NCI-H1694 (cell line): ENCODE measurements at places on chromosomes 7 and 10.

DNA sequence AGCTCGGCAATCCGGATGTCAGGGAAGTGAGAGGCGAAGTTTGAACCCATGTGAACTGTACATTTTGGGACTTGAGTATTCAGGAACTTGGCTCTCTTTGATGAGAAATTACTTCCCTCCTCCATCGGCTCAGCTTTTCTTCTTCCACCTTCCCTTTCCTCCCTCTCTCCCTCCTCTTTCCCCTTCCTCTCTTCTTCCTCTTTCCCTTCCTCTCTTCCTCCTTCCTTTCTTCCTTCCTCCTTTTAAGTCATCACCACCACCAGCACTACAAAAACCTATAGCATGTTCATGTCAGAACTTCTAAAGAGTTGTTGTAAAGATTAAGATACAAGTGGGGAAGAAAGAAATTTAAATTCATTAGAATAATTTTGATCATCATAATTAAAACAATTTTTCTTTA is 31.9 kb upstream of the CDHR3 start:
- no peak for DNase-seq

DNA sequence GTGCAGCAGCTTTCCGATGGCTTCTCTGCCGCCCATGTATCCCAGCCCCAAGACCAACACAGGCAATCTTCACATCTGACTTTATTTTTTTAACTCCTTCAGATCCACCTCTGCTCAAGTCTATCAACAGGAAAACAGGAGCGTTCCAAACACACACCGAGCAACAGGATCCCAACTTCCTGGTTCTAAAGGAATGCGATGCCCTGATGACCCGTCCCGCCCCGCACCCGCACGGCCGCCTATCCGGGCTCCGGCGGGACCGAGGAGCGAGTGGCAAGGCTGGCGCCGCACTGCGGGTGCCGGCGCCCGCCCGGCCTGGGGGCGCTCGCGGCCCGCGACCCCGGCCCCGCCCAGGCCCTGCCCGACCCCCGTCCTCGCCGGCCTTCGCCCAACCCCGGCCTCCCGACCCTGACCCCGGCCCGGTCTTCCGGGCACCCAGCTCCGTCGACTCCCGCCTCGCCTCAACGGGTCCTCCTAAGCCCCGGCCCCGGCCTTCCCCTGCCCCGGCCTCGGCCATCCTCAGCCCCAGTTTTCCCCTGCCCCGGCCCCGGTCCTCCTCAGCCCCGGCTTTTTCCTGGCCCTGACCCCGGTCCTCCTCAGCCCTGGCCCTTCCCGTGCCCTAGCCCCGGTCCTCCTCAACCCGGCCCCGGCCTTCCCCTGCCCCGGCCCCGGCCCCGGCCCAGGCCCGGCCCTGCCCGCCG is 730 bp downstream of the LARP4B start:
- DNase-seq: no peak

DNA sequence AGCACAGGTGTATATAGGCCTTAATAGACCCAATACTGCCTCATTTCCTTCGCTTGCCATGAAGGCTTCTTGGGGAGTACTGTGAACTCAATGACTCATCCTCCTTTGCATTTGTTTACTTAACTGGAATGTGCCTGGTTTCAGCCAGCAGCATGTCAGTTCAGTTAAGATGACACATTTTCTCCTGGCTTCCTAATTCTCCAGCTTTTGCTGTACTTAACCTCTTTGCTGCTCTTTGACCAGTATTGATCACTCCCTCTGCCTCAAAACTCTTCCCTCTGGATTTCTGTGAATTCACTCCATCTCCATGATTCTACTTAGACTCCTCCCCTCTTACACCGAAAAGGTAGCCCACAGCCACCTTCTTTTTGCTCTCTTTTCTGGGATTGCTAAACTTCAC is 135.7 kb downstream of the MAGI2 start:
- no peak for DNase-seq

GRCh38 chr10:66723608-66724400 is 202.0 kb upstream of the LRRTM3 start:
- no peak for DNase-seq

GRCh38 chr10:32379318-32379949 is 32.5 kb upstream of the EPC1 start:
- DNase-seq: peak; percentile 24

DNA sequence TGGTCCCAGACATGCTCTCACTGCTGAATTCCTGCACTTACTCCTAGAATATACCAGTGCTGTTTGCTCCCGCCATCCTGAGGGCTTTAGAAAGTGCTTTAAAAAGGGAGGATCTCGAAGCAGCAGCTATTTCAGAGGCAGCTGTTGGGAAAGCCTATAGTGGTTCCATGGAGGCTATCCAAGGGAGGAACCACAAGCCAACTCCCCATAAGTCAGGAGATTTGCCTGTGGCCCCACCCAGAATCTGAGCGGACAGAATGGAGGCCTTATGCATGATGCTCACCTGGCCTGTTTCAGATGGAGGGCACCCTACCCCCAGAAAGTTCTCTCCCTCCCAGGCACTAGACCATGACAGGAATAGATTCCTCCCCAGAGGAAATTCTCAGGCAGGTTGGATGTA is 2.3 kb upstream of the KCNIP2 start:
- DNase-seq: no peak

- peak; percentile 4 for DNase-seq
Measured at GRCh38 chr7:80374321-80374720, 137.5 kb downstream of the GNAT3 start.

GRCh38 chr7:105028004-105028403 is 14.0 kb downstream of the KMT2E start:
- no peak for DNase-seq

GRCh38 chr10:54914049-54914448 is 113.0 kb upstream of the PCDH15 start:
- no peak for DNase-seq
